NCI-H1694 treated with DMSO at 0.1 percent for 48 hours (cell line): ENCODE measurements at places on chromosomes 5 and 9.

DNA sequence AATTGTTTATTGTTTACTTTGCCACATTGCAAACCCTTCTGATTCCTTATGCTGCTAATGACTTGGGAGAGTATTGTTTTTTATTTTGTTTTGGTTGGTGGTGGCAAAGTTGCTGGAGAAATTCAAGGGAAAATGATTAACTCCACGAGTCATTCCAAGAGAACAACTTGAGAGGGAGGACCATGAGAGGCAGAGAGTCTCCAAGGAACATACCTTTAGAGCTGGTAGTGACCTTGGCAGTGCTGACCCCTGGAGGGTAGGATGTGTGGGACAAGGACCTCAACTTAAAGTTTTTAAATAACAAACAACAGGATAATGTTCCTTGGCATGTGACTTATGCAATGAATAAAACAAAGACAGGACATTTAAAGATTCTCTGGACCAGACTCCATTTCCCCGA lies 139.7 kb downstream of the LRRC70 start:
- no peak for DNase-seq

GRCh38 chr5:83475935-83476814 lies 4.6 kb downstream of the VCAN start:
- DNase-seq = no peak

- no peak for DNase-seq
Measured at GRCh38 chr9:100880284-100880683, 148.2 kb upstream of the PLPPR1 start.

DNA sequence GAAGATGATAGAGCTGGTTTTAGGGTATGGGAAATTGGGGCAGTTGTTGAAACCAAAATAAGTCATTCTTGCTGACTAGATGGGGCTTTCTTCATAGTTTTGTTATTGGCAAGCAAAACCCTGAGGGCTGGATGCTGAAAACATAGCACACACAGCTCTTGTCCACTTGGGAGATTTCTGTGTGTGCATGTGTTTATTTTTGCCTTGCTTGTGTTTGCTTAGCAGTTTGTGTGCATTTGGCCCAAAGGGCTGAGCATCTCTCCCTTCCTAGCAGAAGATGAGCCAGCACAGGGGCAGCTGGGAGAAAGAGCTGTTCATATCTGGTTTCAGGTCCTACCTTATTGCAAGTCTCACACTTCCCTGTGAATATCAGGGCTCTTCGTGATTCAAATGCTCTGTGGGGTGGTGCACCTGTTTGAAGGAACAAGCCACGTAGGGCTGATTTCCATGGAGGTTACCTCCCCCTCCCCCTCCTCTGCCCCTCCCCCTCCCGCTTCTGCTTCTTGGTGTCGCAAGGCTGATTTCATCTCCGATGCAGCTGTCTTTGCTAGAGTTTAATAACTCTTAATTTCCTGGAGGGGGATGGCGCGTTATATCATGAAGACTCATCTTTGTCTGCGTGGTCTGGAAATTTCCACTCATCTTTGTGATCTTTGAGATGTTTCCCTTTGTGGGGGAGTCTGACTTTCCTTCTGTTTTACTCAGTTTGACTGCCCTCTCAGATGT lies 296.5 kb downstream of the ARHGAP26 start:
- no peak for DNase-seq

GRCh38 chr9:83372957-83373356 lies 165.2 kb downstream of the FRMD3 start:
- DNase-seq = no peak

GRCh38 chr5:129372025-129372424 lies 88.1 kb upstream of the ADAMTS19 start:
- DNase-seq = no peak

- no peak for DNase-seq
Measured at GRCh38 chr9:2743937-2744529, 26.7 kb downstream of the KCNV2 start.

GRCh38 chr9:77511525-77511924 lies 136.6 kb downstream of the GNA14 start:
- no peak for DNase-seq

GRCh38 chr5:78287833-78288232 lies 6.7 kb downstream of the AP3B1 start:
- no peak for DNase-seq

DNA sequence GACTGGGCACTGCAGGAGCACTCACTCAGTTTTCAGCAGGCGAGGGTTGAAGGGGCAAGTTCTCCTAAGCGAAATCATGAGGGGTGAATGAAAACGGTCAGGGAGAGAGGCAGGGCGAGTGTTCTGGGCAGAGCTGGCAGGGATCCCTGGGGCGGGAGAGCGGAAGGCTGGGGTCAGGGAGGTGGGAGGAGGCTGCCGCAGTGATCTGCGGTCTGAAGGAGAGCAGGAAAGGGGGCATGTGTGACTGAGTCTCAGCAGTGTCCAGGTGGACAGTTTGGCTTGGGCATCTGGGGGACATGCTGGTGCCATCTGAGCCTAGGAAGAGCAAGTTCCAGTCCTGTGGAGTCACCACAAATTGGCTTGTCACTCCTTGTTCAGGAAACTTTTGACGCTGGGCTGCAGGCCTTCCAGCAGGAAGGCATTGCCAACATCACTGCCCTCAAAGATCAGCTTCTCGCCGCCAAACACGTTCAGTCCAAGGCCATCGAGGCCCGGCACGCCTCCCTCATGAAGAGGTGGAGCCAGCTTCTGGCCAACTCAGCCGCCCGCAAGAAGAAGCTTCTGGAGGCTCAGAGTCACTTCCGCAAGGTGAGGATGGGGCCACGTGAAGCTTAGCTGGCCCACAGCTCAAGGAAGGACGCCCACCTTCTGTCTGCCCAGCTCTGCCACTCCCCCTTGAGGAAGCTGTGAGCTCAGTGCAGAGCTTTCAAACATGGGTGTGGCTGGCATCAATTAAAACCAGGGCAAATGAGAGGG lies 31.1 kb downstream of the DYNC2I2 start:
- no peak for DNase-seq
